ENCODE measurements at places on chromosomes 4 and X. TPM values are rescaled to one million over a fixed set of nuclear protein-coding genes. Genes with fewer than 3 reads are reported as not detected.
A peak's percentile ranks its signal among the peaks of the same experiment; 100 is the strongest.

Gene GPRASP1
- total RNA-seq = 18.7 TPM

GRCh38 chr4:3355266-3355748, 62.5 kb downstream of the RGS12 start:
- H3K27me3 ChIP-seq = no peaks in the 10 kb centered on the region
- no peaks in the 10 kb centered on the region for H3K4me1 ChIP-seq
- H3K4me3 ChIP-seq = no peak overlapping the region
- H3K27ac ChIP-seq = no peak overlapping the region
- no peaks in the 10 kb centered on the region for H3K36me3 ChIP-seq

GRCh38 chrX:7485061-7485460, 337.1 kb upstream of the PUDP start:
- DNase-seq = no peak
- no peaks in the 10 kb centered on the region for H3K36me3 ChIP-seq
- H3K27ac ChIP-seq = no peak overlapping the region
- H3K27me3 ChIP-seq = no peaks in the 10 kb centered on the region

Gene HPGD
- 91.2 TPM for total RNA-seq

Gene MAGEB2
- total RNA-seq = not detected

GRCh38 chr4:58064653-58065052, 954.5 kb upstream of the IGFBP7 start:
- no peaks in the 10 kb centered on the region for H3K27me3 ChIP-seq
- no peak overlapping the region for H3K4me3 ChIP-seq
- DNase-seq = no peak
- H3K4me1 ChIP-seq = no peaks in the 10 kb centered on the region
- H3K36me3 ChIP-seq = no peaks in the 10 kb centered on the region

DNA sequence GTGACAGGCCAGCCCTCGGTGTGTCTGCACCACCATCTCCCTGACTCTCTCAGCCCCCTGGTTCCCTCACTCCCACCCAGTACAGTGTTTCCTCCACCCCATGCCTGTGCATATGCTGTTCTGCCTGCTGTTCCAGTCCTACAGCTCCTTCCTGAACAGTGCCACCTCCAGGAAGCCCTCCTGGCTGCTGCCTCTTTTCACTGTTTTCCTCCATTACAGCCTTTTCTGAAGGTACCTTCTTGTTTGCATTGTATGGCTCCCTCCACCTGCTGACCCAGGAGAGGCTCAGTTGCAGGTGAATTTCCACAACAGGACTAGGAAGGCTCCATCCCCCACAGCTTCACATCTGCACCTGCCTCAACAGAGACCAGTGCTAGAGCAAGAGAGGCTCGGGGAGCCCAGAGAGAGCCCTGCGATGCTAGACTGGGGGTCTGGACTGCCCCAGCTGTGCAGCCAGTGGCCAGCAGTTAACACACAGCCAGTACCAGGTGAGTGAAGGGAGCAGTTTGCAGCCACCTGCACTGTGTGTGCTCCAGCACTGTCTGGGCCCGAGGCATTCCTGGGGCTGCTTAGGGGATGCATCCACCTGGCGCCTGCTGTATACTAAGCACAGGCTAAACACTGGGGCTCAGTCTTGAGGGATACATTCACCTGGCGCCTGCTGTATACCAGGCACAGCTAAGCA, 92.0 kb downstream of the ADRA2C start:
- no peaks in the 10 kb centered on the region for H3K4me1 ChIP-seq
- no peak for DNase-seq
- H3K4me3 ChIP-seq = no peak overlapping the region
- no peaks in the 10 kb centered on the region for H3K27me3 ChIP-seq

DNA sequence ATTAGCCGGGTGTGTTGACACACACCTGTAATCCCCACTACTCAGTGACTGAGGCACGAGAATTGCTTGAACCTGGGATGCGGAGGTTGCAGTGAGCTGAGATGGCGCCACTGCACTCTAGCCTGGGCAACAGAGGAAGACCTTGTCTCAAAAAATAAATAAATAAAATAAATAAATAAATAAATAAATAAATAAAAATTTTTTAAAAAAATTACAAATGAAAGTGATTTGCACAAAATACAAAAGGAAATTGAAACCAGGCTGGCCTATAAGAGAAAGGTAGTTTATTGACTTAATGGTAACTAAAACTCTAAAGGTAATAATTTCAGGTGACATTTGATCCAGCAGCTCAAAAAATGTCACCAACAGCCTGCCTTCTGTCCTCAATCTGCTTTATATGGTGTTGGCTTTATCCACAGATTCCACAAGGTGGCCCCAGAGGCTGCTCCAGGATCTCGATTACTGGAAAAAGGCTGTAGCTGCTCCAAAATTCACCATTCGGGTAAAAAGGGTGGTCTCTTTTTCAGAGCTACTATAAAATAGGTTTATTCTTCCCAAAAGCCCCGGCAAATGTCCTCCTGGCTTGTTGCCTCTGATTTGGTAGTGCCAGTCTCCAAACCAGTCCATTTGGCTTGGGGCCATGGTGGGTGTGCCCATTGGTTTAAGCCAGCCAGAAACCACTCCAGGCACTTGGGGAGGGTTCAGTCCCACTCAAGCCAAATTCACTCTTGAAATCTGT, 61.4 kb upstream of the TRIM2 start:
- H3K4me1 ChIP-seq = no peaks in the 10 kb centered on the region
- H3K36me3 ChIP-seq = no peaks in the 10 kb centered on the region
- peak; percentile 65 for DNase-seq
- H3K27me3 ChIP-seq = no peaks in the 10 kb centered on the region
- no peak overlapping the region for H3K4me3 ChIP-seq

Gene TRAPPC11
- 60.0 TPM for total RNA-seq

- H3K36me3 ChIP-seq = no peaks in the 10 kb centered on the region
- DNase-seq = no peak
- no peaks in the 10 kb centered on the region for H3K27me3 ChIP-seq
- H3K4me3 ChIP-seq = no peak overlapping the region
- no peak overlapping the region for H3K27ac ChIP-seq
Observed at GRCh38 chr4:55868581-55869090, 15.2 kb downstream of the EXOC1 start.

Gene XG
- total RNA-seq = not detected

- no peak for DNase-seq
- H3K27ac ChIP-seq = no peak overlapping the region
- H3K4me3 ChIP-seq = no peak overlapping the region
Observed at GRCh38 chr4:146842876-146843275, 102.8 kb downstream of the TTC29 start.

DNA sequence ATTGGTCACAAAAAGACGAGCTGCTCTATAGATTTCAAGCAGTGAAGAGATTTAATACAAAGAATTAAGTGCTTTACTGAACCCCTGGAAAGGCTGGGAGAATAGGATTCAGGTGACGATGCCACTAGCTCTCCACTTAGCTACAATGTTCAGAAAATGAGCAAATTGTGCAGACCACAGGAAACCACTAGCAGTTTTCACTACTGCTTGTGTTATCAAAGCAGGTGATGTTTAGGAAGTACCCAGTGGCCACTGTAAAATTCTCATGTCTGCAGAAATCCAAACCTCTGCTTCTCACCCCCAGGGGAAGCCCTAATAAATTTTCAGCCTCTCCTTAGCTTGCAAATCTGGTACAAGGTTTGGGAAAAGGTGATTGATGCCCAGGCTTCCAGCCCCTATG, 165.1 kb downstream of the IL1RAPL1 start:
- no peak for DNase-seq
- H3K4me1 ChIP-seq = no peaks in the 10 kb centered on the region
- H3K36me3 ChIP-seq = no peaks in the 10 kb centered on the region
- H3K27ac ChIP-seq = no peak overlapping the region
- H3K4me3 ChIP-seq = no peak overlapping the region

Gene CYP2U1
- total RNA-seq = 32.0 TPM

DNA sequence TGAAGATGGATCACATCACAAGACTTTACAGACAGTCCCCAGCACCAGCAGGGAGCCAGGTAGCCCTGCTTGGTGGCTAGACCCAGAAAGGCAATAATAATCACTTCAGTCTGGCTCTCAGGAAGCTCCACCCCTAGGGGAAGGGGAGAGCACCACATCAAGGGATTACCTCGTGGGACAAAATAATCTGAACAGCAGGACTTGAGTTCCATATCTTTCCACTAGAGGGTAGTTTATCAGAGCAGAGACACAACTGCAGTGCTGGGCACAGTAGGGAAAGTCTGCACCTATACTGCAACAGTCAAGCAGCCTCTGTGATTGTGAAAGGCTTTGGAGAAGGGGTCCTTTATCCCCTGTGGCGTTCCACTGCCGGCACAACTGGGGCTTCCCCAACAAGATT, 547.0 kb upstream of the POU3F4 start:
- H3K4me3 ChIP-seq = no peak overlapping the region
- no peak for DNase-seq
- H3K4me1 ChIP-seq = no peaks in the 10 kb centered on the region
- H3K27ac ChIP-seq = no peak overlapping the region
- no peaks in the 10 kb centered on the region for H3K36me3 ChIP-seq

Gene RAB41
- total RNA-seq = not detected

Gene H2AZ1
- total RNA-seq = 206 TPM

DNA sequence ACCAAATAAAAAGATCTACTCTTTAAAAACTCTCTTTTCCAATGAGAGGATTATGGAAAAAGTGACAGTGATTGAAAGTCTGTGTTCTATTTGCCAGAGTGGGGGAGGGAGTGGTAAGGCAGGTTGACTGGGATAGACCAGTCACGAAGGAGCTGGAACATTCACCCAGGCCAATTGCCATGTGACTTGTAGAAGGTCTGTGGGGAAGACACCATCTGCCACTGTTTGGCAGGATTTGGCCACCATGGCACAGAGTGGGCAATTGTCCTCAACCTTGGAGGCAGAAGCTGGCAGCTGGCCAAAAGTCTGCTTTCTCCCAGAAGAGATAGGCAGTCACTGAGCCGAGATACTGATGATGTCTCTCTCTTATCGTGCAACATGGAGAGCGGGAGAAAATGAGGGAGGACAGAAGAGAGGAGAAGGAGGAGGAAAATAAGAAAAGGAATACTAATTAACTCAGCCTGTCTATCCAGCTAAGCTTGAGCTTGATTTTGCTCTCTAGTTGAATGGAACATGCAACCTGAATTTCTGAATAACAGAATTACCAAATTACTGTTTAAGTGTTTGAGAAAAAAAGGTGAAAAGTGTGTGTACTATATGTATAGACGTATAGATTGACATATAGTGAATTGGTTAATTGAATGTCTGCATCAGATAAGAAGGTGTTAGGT, 267.1 kb downstream of the ARHGAP24 start:
- no peak overlapping the region for H3K27ac ChIP-seq
- no peaks in the 10 kb centered on the region for H3K27me3 ChIP-seq
- H3K36me3 ChIP-seq = no peaks in the 10 kb centered on the region
- H3K4me1 ChIP-seq = no peaks in the 10 kb centered on the region

GRCh38 chrX:120797188-120797851, 78.3 kb downstream of the CT47B1 start:
- no peaks in the 10 kb centered on the region for H3K4me1 ChIP-seq
- DNase-seq = no peak
- no peak overlapping the region for H3K27ac ChIP-seq
- H3K36me3 ChIP-seq = no peaks in the 10 kb centered on the region
- H3K4me3 ChIP-seq = no peak overlapping the region

Gene DDX60
- total RNA-seq = 45.1 TPM

Gene RAB40A
- total RNA-seq = 0.88 TPM

DNA sequence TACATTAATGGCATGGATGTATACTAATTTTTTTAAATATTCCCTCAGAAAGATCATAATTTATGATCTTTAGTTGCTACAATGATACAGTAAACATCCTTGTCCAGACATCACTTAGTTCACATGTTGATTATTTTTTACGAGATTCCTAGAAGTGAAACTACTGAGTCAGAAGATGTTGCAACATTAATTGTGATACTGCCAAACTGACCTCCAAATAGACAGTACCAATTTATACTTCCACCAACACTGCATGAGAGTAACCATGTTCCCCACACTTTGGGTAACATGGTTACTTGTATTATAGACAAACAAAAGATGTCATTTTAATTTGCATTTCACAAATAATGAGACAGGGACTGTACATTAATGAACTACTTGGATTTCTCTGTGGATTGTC, 19.6 kb downstream of the RCHY1 start:
- no peak overlapping the region for H3K4me3 ChIP-seq
- DNase-seq = no peak
- H3K4me1 ChIP-seq = no peaks in the 10 kb centered on the region
- no peak overlapping the region for H3K27ac ChIP-seq
- no peaks in the 10 kb centered on the region for H3K36me3 ChIP-seq
- no peaks in the 10 kb centered on the region for H3K27me3 ChIP-seq

Gene VSIG4
- 14.6 TPM for total RNA-seq

DNA sequence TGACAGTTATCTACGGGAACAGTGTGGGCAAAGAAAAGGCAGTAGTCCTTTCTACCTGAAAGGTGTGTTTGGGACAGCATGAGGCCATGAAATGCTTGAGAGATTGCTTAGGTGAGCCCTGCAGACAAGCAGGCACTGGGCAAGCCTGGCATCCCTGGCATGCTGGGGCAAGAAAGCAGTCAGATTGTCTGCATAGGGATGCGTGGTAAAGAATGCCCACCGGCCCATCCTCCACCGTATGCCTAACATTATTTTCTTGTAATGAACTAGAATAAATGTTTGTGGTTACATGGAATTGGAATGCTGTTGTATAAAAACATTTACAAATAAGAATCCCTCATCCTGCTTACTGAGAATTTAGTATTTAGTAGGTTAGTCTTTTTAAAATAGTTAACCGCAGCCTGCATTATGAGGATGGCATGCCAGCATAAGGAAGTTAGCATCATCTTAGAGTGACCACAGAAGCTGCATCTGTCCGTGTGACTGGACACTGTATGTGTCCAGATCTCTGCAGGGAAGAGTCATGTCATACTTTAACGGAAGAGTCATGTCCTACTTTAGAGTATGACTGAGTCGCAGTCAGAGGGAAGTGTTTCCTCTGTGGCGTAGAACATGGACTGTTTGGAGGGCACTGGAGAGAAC, 18.9 kb downstream of the ZBTB49 start:
- H3K27ac ChIP-seq = no peak overlapping the region
- no peaks in the 10 kb centered on the region for H3K27me3 ChIP-seq
- no peak overlapping the region for H3K4me3 ChIP-seq
- H3K36me3 ChIP-seq = no peaks in the 10 kb centered on the region

DNA sequence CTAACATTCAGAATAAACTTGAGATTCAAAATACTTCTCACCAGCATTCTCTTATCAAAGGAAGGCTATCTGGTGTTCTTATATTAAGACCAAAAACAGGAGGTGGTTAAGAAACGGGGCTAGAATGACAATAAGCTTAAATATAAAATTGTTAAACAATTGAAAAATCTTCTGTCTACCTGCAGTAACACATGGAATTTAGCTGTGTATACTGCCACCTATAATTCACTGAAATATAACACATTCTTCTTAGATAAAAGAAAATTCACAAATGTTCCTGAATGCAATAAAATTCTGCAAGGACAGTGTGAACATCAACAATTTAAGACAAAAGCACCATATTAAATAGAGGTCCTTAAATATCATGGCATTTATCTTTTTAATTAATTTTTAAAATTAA, 11.5 kb upstream of the PCDH10 start:
- no peaks in the 10 kb centered on the region for H3K36me3 ChIP-seq
- no peaks in the 10 kb centered on the region for H3K4me1 ChIP-seq
- H3K27me3 ChIP-seq = peaks cover 3% of the 10 kb centered on the region
- no peak for DNase-seq
- no peak overlapping the region for H3K4me3 ChIP-seq

GRCh38 chr4:142567620-142568451, 278.3 kb downstream of the INPP4B start:
- H3K27me3 ChIP-seq = no peaks in the 10 kb centered on the region
- DNase-seq = no peak
- no peak overlapping the region for H3K4me3 ChIP-seq

Gene ELK1
- total RNA-seq = 18.2 TPM

All from uterus (tissue), 4 donors.